Choroid plexus epithelial cell (primary cell): ENCODE measurements at places on chromosomes 1 and 21.
A peak's percentile ranks its signal among the peaks of the same experiment; 100 is the strongest.

- peak; percentile 42 for DNase-seq
These were observed 618 bp downstream of the TRAPPC10 start for GRCh38 chr21:44012474-44013379.

GRCh38 chr1:236025836-236026235 lies 39.1 kb downstream of the NID1 start:
- DNase-seq: no peak

GRCh38 chr1:245260883-245261282 lies 106.1 kb downstream of the KIF26B start:
- DNase-seq: no peak

GRCh38 chr1:12600880-12601633 lies 17.0 kb downstream of the DHRS3 start:
- DNase-seq: no peak

- peak; percentile 12 for DNase-seq
These were observed 232.1 kb upstream of the KAZN start for GRCh38 chr1:14366091-14367018.
